Tibial artery (tissue), 4 donors: ENCODE measurements at places on chromosomes 2 and 18.

DNA sequence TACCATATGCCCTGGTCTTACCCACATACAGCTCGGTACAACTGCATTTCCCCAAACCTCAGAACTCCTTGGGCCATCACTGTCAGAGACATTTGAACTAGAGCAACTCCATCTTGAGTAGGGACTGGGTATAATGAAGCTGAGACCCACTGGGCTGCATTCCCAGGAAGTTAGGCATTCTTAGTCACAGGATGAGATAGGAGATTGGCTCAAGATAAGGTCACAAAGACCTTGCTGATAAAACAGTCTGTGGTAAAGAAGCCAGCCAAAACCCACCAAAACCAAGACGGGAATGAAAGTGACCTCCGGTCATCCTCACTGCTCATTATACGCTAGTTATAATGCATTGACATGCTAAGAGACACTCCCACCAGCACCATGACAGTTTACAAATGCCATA lies 131.3 kb downstream of the PIK3C3 start:
- DNase-seq = no peak

GRCh38 chr2:188610827-188611226 lies 319.2 kb downstream of the GULP1 start:
- no peak for DNase-seq

DNA sequence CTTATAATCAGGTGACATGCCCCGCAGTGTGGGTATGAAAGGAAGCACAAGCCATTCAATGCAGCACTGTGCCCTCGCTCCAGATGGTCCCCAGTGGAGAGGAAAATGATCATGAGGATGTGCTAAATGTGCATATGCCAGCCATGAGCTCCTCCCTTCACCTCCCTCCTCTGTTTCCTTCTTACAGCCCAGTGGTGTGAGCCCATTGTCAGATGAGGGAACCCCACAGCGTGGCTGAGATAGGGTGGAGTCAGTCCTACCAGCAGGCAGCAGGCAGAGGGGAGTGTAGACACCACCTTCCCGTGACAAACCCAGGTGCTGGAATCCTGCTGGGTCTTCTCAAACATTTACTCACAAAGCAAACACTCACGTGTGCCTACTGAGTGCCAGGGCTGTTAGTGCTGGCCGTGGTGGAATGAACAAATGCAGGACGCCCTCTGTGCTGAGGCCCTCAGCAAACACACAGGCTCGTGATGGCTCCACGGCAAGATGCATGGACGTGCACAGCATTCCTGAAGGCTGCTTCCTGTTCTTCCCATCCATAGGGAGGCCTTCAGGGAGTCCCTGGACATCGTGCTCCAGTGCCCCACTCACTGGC lies 181.7 kb upstream of the TPO start:
- no peak for DNase-seq

GRCh38 chr2:218267259-218267658 lies 2.7 kb downstream of the AAMP start:
- no peak for DNase-seq
